ENCODE measurements at places on chromosomes 5 and 9. TPM values are rescaled to one million over a fixed set of nuclear protein-coding genes. Genes with fewer than 3 reads are reported as not detected.

Gene SLCO6A1
- total RNA-seq = not detected

Gene DIPK1B
- total RNA-seq = 9.4 TPM

Gene HTR4
- total RNA-seq = not detected

Gene PCDHGA7
- 0.90 TPM for total RNA-seq

Gene PCDHGA6
- total RNA-seq = 0.13 TPM

Gene LCN1
- not detected for total RNA-seq

Gene HSD17B3
- not detected for total RNA-seq

Gene IL17B
- not detected for total RNA-seq

Gene PDE8B
- 1.7 TPM for total RNA-seq

All from A549 treated with GW870086 at 1 μM for 4 hours (cell line).